Activated naive CD8-positive, alpha-beta T cell treated with anti-CD3 and anti-CD28 coated beads for 36 hours (primary cell): ENCODE measurements at places on chromosomes 1 and 21.

- no peak overlapping the region for H3K27ac ChIP-seq
- no peaks in the 10 kb centered on the region for H3K36me3 ChIP-seq
- no peak for DNase-seq
- no peaks in the 10 kb centered on the region for H3K4me1 ChIP-seq
- no peak overlapping the region for H3K4me3 ChIP-seq
Observed at GRCh38 chr1:172172352-172172831, 248.1 kb upstream of the C1orf105 start.

DNA sequence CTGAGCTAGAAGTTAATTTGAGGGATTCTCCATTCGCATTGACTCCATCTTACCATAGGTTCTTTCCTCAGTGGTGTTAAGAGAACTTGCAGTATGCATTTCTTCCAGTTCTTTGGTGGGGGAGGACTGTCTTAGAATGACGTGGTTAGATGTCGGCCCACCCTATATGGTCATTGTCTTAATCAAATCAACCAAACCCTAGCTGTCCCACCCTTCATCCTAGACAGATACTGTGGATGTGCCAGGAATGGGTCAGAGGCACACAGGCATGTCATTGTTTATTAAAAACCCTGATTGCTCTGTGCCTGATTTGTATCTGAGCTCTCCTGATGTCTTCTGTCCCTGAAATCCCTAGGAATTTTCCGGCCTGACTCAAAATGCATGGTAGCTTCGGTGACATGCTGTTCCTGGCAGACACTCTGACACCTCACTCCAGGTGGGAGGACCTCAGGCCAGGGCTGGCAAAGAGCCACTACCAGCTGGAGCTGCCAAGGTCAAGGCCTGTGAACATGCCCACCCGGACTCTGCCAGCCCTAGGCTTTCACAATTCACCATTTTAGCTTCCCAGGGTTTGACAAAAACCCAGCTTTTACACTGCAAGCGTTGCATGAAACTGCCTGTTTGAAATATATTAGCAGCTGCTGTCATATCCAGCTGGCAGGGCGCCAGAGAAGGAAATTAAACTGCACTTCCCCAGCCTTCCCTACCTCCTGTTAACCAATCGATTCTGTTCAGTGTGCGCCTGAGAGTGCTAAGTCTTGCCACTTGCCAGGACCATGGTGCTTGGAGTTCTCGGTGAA is 134.0 kb downstream of the FAM78B start:
- no peak for DNase-seq
- peaks cover 22% of the 10 kb centered on the region for H3K27me3 ChIP-seq
- no peak overlapping the region for H3K4me3 ChIP-seq
- H3K36me3 ChIP-seq = no peaks in the 10 kb centered on the region

- H3K27ac ChIP-seq = peak overlapping the region; percentile 21
- no peak overlapping the region for H3K4me3 ChIP-seq
- H3K27me3 ChIP-seq = no peaks in the 10 kb centered on the region
- DNase-seq = no peak
Observed at GRCh38 chr1:171595324-171595723, 26.7 kb upstream of the MYOCOS start.

DNA sequence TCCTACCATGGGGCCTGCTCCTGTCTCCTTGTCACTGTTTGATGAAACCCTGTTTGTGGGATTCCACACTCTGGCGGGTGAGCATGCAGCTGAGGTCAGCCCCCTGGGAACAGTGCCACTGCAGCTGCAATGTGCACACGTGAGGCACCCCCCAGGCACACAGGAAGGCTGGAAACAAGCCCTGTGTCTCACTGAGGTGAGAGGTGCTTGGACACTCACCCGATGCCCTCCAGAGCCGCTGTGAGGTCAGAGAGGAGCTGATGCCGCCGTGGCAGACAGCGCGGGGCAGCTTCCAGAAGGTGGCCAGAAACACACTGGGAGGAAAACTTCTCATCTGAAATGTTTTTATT is 49.7 kb downstream of the SLX9 start:
- no peaks in the 10 kb centered on the region for H3K27me3 ChIP-seq
- no peaks in the 10 kb centered on the region for H3K36me3 ChIP-seq
- no peak overlapping the region for H3K27ac ChIP-seq
- DNase-seq = no peak
- H3K4me3 ChIP-seq = no peak overlapping the region

GRCh38 chr1:158552296-158552695 is 1.9 kb downstream of the OR6Y1 start:
- H3K27ac ChIP-seq = no peak overlapping the region
- H3K4me3 ChIP-seq = no peak overlapping the region
- H3K36me3 ChIP-seq = no peaks in the 10 kb centered on the region

- peaks cover 25% of the 10 kb centered on the region for H3K27me3 ChIP-seq
- DNase-seq = no peak
- no peak overlapping the region for H3K4me3 ChIP-seq
- no peaks in the 10 kb centered on the region for H3K4me1 ChIP-seq
Observed at GRCh38 chr1:219882096-219882495, 46.3 kb downstream of the SLC30A10 start.

DNA sequence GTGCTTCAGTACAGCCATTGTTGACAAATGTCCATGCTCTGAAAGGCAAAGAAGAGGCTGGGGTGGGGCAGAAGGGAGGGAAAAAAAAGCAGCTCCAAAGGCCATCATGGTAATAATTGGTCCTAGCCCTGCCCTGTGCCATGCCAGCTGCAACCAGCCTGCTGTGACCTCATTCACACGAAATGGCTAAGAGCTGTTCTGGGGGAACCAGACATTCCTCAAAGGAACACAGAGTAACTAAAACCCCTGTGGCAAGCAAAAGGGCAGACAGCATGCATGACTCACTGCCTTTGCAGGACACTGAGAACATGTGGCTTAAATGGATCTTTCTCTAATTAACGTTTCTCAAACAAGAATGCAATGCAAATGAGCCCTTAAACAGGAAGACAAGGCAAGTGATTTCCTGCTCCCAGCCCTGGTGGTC is 42.3 kb downstream of the STYXL2 start:
- H3K27me3 ChIP-seq = peaks cover 3% of the 10 kb centered on the region
- no peak overlapping the region for H3K4me3 ChIP-seq
- no peak overlapping the region for H3K27ac ChIP-seq
- no peak for DNase-seq

DNA sequence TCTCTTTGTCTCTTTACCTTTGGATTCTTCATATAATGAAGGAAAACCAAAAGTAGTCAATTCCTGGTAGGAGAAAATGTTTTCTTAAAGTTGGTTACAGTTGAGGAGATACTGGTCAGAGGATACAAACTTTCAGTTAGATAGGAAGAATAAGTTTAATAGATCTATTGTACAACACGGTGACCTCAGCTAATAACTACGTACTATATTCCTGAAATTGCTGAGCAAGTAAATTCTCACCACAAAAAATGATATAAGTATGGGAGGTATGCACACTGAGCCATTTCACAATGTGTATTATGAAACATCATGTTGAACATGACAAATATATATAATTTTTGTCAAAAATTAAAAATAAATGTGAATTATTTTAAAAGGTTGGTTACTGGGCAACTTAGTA is 20.4 kb downstream of the SSX2IP start:
- H3K36me3 ChIP-seq = no peaks in the 10 kb centered on the region
- no peak overlapping the region for H3K27ac ChIP-seq
- H3K4me1 ChIP-seq = peaks cover 20% of the 10 kb centered on the region
- H3K27me3 ChIP-seq = no peaks in the 10 kb centered on the region
- no peak for DNase-seq

- H3K36me3 ChIP-seq = peaks cover 8% of the 10 kb centered on the region
- no peaks in the 10 kb centered on the region for H3K27me3 ChIP-seq
- peak; percentile 23 for DNase-seq
- H3K27ac ChIP-seq = peak overlapping the region; percentile 78
- no peak overlapping the region for H3K4me3 ChIP-seq
- peaks cover 35% of the 10 kb centered on the region for H3K4me1 ChIP-seq
Observed at GRCh38 chr1:231376875-231377549, 38.9 kb downstream of the SPRTN start.

GRCh38 chr1:32887623-32888022 is 1.3 kb downstream of the HPCA start:
- peaks cover 82% of the 10 kb centered on the region for H3K27me3 ChIP-seq
- H3K36me3 ChIP-seq = no peaks in the 10 kb centered on the region
- no peak for DNase-seq
- no peak overlapping the region for H3K4me3 ChIP-seq
- no peaks in the 10 kb centered on the region for H3K4me1 ChIP-seq

- no peak overlapping the region for H3K27ac ChIP-seq
- H3K4me3 ChIP-seq = no peak overlapping the region
- H3K27me3 ChIP-seq = peaks cover 5% of the 10 kb centered on the region
- no peak for DNase-seq
Observed at GRCh38 chr21:40164905-40165772, 297.9 kb downstream of the PCP4 start.

DNA sequence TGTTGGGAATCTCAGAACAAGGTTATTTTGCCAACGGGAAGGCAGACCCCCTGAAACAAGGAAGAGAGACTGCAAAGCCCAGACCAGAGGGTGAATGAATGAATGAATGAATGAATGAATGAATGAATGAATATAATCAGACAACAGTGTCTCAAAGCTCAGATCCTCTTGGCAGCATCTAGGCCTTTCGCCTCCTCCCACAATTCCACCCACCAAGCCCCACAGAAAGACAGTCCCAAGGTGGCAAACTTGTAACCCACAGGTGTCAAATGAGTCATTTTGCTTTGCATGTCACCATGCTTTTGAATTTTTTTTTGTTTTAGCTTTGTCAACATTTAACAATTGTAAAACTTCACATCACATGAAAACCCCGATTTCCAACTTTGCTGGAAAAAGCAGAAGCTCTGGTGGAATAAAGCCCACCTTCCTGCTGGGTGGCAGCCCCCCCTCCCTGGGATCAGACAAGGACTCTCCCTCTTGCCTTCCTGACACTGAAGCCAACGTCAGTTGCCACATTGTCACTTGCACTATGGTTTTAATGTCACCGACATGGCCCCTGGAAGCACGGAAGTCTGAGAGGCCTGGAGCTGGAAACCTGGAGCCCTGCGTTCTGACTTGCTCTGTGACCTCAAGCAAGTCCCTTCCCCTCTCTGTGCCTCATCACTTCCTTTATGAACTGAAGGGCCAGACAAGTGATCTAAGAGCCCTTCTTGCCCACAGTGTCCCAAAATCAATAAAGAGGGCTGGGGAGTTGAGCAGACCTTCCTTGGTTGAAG is 134.6 kb upstream of the RUNX3 start:
- peak; percentile 40 for DNase-seq
- H3K4me3 ChIP-seq = no peak overlapping the region
- H3K27me3 ChIP-seq = no peaks in the 10 kb centered on the region
- H3K4me1 ChIP-seq = peaks cover 13% of the 10 kb centered on the region
- H3K27ac ChIP-seq = no peak overlapping the region

- H3K4me3 ChIP-seq = no peak overlapping the region
- H3K4me1 ChIP-seq = peaks cover 3% of the 10 kb centered on the region
- no peak for DNase-seq
- H3K36me3 ChIP-seq = peaks cover 13% of the 10 kb centered on the region
Observed at GRCh38 chr21:46356494-46357334, 32.8 kb downstream of the PCNT start.

GRCh38 chr1:109091839-109092193 is 1.3 kb downstream of the TMEM167B start:
- peaks cover 29% of the 10 kb centered on the region for H3K4me1 ChIP-seq
- H3K27me3 ChIP-seq = no peaks in the 10 kb centered on the region
- DNase-seq = no peak
- peak overlapping the region; percentile 85 for H3K27ac ChIP-seq

GRCh38 chr1:13702425-13703127 is 2.6 kb downstream of the PRDM2 start:
- H3K36me3 ChIP-seq = peaks cover 28% of the 10 kb centered on the region
- H3K4me3 ChIP-seq = peak overlapping the region; percentile 67
- peak; percentile 70 for DNase-seq
- no peaks in the 10 kb centered on the region for H3K27me3 ChIP-seq

- H3K27ac ChIP-seq = no peak overlapping the region
- no peak for DNase-seq
- no peaks in the 10 kb centered on the region for H3K36me3 ChIP-seq
- no peak overlapping the region for H3K4me3 ChIP-seq
- H3K4me1 ChIP-seq = no peaks in the 10 kb centered on the region
- H3K27me3 ChIP-seq = no peaks in the 10 kb centered on the region
Observed at GRCh38 chr21:25709684-25710265, 24.9 kb downstream of the ATP5PF start.

DNA sequence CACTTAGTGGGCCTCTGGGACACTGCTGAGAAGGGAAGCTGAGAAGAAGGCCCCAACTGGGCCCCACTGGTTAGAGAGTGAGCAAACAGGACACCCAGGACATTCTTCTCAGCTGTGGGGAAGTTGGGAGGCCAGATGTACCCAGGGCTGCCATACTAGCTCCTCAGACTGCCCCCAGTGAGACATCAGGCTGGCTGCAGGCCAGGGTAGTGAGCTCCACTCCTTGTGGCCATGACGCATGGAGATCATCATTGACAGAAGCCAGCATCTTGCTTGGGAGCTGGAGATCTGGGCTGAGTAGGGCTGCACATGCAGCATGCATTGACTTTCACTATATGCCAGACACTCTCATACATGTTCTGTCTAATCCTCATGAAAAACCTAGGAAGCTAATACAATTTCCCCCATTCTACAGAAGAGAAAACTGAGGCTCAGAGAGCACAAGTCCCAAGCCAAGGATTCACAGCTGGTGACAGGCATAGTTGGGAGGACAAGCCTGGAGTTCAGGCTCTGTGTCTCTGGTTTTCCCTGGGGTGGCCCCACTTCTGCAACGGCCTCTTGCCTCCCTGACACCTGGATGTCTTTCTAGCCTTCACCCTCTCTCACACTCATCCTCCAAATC is 24.1 kb upstream of the MYCL start:
- H3K27me3 ChIP-seq = no peaks in the 10 kb centered on the region
- no peaks in the 10 kb centered on the region for H3K4me1 ChIP-seq
- no peak overlapping the region for H3K4me3 ChIP-seq
- no peak for DNase-seq

DNA sequence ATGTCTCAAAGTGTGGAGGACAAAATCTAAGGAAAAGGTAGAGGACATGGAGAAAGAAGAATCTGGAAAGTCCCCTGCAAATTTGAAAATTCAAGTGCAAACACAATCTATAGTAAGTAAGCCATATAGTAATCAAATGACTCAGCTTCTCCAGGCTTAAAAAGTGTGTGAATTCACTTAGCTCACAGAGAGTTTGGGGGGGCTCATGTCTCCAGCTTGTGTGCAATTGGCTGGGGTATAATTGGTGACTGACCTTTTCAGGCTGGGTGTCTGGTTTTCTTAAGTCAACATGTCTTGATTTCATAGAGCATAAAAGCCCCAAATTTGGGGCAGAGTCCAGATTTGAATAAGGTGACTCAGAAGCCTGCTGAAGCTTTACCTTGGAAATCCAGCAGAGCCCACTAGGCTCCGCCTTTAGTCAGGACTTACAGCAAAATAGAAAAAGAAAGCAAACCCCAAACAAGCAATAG is 8.6 kb downstream of the CLDN14 start:
- H3K27me3 ChIP-seq = peaks cover 5% of the 10 kb centered on the region
- DNase-seq = no peak

DNA sequence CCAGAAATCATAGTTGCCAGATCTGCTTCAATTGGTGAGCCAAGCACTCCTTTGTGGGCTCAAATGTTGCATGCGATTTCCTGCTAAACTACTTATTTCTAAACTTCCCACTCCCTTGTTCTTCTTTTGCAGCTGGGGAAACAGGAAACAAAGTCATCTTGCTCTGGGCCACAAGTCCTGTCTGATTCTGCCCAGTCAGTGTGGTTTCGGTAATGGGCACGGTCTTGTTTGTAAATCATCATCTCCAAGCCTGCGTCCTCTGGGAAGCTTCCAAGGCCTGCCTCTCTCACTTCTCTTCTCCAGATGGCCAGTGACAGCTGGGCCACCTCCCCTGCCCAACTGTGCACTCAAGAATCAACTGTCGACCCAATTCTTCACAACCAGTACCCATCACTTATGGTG is 4.4 kb downstream of the S100A8 start:
- DNase-seq = no peak
- H3K4me1 ChIP-seq = no peaks in the 10 kb centered on the region
- no peaks in the 10 kb centered on the region for H3K36me3 ChIP-seq
- H3K27me3 ChIP-seq = peaks cover 8% of the 10 kb centered on the region
- no peak overlapping the region for H3K4me3 ChIP-seq
